ENCODE measurements at places on chromosomes 6 and 20.

GRCh38 chr20:50364542-50364941, 145.6 kb upstream of the PTPN1 start:
- no peak for DNase-seq

GRCh38 chr6:36809941-36810803, 29.1 kb downstream of the CPNE5 start:
- no peak for DNase-seq

DNA sequence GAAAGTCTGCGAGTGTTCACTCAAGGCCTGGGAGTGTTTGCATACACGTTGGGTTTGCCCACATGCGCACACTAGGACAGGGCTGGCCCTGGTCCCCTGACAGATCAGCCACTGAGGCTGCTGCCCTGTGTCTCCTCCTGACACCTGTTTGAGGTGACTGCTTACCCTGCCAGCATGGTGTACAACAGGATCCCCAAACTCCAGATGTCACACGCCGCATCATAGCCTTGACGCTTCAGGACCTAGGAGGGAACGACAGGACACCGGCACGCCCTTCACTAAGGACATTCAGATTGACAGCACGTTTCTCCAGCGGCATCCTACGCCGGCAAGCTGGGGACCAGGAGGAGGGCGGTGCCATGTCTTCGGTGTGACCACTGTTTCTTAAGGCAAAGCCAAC, 37.0 kb upstream of the MPC1 start:
- DNase-seq = no peak

DNA sequence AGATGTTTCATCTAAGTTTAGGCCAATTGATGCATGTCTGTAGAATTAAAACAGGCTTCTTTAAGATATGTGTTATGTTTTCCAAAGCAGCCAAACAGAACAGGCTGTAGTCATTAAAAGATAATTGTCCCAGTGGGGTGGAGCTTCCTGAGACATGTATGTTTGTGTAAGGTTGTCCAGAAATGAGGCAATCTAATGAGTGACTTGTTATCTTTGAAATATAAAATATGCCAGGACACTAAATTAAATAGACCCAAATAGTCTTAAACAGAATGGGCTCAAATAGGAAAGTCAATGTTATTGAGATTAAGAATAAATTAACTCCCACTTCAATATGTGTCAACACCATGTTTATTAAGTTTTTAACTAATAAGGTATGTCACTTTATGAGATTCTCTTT, 204.7 kb upstream of the RNF217 start:
- DNase-seq = no peak

GRCh38 chr20:49361862-49362660, 84.2 kb upstream of the ZNFX1 start:
- no peak for DNase-seq

DNA sequence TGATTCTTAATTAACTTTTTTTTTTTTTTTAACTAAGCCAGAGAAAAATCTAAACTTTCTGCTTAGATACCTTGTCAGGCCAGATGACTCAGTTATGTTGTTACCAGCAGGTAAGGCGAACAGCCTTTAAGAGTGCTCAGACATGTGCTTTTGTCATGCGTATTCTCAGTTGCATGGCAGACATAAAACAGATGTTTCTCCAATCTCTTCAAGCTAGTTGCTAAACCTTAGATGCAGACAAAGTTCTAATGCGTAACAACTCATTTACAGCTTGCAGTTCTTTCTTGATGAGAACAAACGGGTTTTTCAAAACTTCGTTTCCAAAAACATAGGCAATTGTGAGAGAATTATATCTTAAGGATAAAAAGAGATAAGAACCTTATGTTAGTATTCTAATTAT, 49.6 kb upstream of the GFRAL start:
- no peak for DNase-seq

Measured in fibroblast of skin of back (primary cell).